ENCODE measurements at places on chromosomes 5 and 9. TPM values are rescaled to one million over a fixed set of nuclear protein-coding genes. Genes with fewer than 3 reads are reported as not detected.

GRCh38 chr9:131423171-131423581, 29.3 kb downstream of the PRRC2B start:
- peaks cover 85% of the 10 kb centered on the region for H3K4me1 ChIP-seq
- no peak for DNase-seq
- H3K36me3 ChIP-seq, result no peaks in the 10 kb centered on the region
- H3K27me3 ChIP-seq, result no peaks in the 10 kb centered on the region
- peak overlapping the region; percentile 85 for H3K27ac ChIP-seq

DNA sequence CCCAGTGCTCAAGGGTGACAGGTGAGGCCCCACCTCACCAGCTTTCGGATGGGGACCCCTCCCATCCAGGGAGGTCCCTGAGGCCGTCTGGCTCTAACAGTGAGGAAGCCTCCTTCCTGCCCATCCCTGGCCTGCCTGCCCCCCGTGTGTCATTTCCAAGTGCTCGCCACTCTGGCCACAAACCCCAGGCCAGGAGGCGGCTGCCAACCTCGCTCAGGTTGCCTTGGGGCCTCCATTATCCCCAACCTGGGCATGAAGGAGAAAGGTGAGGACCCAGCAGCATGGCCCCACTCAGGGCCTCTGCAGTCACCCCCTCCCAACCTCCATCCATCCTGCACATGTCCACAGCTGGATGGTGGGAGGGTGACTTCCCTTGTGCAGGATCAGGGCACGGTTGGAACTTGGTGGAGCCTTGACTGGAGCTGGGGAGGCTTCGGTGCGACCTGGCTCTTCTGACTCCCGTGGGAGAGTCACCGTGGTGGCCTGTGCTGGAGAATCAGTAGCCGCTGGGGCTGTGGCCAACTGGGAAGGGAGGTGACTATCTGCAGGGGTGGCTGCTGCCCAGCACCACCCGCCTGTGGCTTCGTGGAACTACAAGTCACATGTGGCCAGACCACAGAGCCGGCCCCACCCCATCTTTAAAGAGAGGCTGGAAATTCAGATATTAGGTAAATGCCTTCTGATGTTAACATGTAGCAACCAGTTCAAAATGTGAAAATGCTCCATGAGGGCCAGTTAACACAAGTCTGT, 37.5 kb upstream of the GFPT2 start:
- H3K27me3 ChIP-seq, result no peaks in the 10 kb centered on the region
- no peaks in the 10 kb centered on the region for H3K4me1 ChIP-seq
- H3K27ac ChIP-seq, result no peak overlapping the region
- no peak for DNase-seq

DNA sequence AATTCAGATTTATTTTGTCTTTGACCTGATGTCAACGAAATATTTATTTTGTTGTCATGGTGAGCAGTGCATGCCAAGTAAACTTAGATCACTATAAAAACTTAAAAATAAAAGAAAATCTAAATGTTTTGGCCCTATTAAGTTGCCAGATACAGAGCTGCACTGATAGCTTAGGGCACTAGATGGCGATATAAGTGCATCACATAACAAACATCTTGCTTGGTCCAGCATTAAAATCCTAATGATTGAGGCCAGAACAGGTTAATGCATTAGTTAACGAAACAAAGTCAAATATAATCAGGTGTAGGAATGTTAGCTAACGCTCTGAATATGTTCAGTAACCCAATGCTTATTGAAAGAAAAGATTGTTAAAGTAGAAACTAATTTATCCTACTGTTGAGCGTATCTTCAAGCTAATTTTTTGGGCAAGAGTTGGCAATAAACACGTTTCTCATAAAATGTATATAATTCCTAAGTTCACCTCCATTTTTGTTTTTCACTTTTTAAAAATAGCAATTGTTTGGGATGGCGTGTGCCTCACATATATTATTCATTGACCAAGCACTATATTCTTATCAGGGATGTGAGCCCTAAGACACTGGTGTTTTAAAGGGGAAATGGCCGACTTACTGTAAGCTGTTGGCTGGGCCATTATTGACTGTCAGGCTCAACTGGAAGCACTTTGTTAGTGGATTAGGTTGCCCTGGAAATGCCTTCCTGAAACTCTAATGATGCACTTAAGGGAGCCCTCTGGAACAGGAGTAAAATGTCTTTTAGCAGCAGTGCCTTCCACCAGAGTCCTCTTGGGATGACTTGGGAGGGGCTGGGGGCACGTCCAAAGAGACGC, 33.3 kb downstream of the KCTD16 start:
- DNase-seq, result no peak
- no peak overlapping the region for H3K27ac ChIP-seq
- H3K4me1 ChIP-seq, result peaks cover 5% of the 10 kb centered on the region
- H3K4me3 ChIP-seq, result no peak overlapping the region

GRCh38 chr9:97307500-97308163, at the start of gene CCDC180:
CCDC180 (plus strand) TSS chr9:97307659; CDS start chr9:97308064, 405 bp downstream.
- DNase-seq, result no peak
- H3K27me3 ChIP-seq, result no peaks in the 10 kb centered on the region
- H3K4me1 ChIP-seq, result peaks cover 16% of the 10 kb centered on the region

DNA sequence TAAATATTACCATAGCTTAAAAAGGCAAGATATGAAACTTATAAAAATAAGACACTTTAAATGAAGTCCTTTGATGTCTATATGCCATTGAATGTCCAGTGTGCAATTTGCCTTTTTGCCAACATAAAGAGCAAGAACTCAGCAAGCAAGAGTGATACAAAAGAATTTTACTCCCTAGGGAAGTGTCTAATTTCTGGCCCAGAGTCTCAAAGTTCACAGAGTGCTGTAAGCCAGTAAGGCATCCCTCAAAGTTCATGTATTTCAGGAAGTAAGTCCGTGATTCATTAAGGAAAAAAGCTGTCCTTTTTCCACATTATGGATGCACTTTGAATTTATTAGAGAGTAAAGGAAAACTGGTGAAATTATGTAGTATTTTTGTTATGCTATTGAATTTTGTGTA, 185.2 kb downstream of the CCDC171 start:
- no peaks in the 10 kb centered on the region for H3K36me3 ChIP-seq
- H3K27me3 ChIP-seq, result no peaks in the 10 kb centered on the region
- no peak overlapping the region for H3K27ac ChIP-seq
- DNase-seq, result no peak

DNA sequence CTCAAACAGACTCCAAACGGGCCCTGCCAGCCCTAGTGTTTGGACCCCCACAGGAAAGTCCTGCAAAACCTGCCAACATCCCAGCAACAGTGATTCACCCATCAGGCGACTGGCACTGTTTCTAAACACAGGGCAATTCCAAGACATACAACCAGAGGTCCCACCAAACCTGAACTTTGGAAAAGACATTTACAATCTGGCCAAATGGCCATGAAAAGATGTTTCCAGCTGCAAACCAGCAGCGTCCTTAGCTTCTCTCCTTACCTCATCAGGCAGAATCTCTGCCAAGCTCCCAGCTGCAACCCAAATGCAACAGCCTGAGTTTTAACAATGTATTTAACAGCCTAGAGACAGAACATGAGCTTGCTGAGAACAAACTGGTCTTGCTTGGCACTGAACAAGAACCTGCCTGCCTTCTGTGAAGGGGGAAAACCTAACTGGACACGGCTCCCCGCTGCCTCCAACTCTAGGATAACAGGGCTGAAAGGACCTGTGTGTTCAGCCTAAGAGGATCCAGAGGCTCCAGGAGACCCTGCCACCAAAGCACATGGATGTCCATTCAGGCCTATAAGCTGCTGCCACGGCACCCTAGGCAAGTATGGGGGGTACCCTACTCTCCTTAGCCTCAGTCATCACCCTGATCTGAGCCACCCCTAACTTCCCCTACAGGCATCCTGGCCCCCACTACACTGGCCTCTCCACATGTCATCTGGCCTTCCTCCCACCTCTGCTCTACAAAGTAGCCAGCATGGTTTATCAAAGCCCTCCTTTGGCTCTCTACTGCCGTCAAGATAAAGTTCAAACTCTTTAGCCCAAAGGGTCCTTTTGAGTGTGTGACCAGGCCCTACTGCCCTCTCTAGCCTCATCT, 5.6 kb downstream of the P4HA2 start:
- H3K4me1 ChIP-seq, result peaks cover 74% of the 10 kb centered on the region
- no peak for DNase-seq
- no peaks in the 10 kb centered on the region for H3K36me3 ChIP-seq
- H3K27ac ChIP-seq, result peak overlapping the region; percentile 74

DNA sequence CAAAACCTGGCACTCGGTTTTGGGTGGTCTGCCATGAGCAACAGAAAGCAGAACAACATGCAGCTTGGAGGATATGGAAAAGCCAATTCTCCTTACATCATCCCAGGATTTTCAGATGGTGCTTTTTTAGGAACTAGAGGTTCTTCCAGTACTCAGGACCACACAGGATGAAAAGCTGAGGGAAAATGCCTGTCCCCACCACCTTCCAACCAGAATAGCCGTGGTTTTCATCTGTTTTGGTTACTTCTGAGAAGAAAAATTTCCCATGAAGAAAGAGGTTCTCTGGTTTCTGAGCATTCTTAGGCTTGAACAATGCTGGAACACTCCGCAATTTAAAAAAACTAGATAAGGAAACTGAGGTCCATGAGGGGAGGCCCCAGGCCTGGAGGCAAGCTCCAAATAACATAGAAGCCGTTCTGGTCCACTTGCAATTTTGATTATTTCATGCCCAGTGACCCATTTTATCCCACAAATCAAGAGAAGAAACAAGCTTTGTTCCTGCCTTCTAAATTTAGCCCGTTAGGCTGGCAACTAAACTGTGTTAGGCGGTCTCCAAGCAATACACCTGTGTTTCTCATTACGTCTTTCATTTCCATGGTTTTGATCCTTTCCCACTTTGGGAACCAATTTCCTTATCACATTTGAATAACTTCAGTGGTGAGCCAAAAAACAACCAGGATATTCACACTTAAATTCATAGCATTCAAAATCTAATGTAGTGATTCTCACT, 79.2 kb upstream of the SPIN1 start:
- no peak for DNase-seq
- no peaks in the 10 kb centered on the region for H3K4me1 ChIP-seq
- no peaks in the 10 kb centered on the region for H3K27me3 ChIP-seq

DNA sequence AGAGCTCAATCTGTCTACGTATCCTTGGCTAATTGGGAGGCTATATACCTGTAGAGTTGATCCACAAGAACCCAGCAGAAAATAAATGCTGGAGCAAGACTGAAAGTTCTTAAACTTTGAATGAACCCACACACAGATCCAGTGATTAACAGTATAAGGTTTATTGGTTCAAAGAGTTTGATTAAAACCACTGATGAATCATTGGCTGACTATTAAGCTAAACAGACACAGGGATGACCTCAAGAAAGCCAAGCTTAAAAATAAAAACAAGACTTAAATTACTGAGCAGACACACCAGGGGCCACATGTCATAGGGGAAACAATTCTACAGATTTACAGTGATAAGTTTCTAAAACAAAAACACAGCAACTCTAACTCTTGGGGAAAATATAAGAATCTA, 163.6 kb downstream of the SPATA31D1 start:
- no peaks in the 10 kb centered on the region for H3K36me3 ChIP-seq
- no peak for DNase-seq
- no peaks in the 10 kb centered on the region for H3K4me1 ChIP-seq
- H3K4me3 ChIP-seq, result no peak overlapping the region
- no peak overlapping the region for H3K27ac ChIP-seq

- H3K4me3 ChIP-seq, result no peak overlapping the region
- no peaks in the 10 kb centered on the region for H3K27me3 ChIP-seq
- H3K4me1 ChIP-seq, result no peaks in the 10 kb centered on the region
- H3K36me3 ChIP-seq, result no peaks in the 10 kb centered on the region
- no peak overlapping the region for H3K27ac ChIP-seq
- no peak for DNase-seq
These were observed 20.6 kb upstream of the CDH6 start for GRCh38 chr5:31172881-31173280.

EQTN gene
- total RNA-seq, result not detected

HEMGN gene
- not detected for total RNA-seq

DNAH5 gene
- total RNA-seq, result 0.19 TPM

NME5 gene
- 0.38 TPM for total RNA-seq

ZBED3 gene
- total RNA-seq, result 0.47 TPM

Data from esophagus squamous epithelium (tissue), 5 donors.